Stimulated activated CD4-positive, alpha-beta T cell treated with anti-CD3 and anti-CD28 coated beads, Interleukin-12 subunit alpha, Interleukin-12 subunit beta, amount 100 ng/mL, for 24 hours (primary cell): ENCODE measurements at places on chromosomes 16 and 17.

DNA sequence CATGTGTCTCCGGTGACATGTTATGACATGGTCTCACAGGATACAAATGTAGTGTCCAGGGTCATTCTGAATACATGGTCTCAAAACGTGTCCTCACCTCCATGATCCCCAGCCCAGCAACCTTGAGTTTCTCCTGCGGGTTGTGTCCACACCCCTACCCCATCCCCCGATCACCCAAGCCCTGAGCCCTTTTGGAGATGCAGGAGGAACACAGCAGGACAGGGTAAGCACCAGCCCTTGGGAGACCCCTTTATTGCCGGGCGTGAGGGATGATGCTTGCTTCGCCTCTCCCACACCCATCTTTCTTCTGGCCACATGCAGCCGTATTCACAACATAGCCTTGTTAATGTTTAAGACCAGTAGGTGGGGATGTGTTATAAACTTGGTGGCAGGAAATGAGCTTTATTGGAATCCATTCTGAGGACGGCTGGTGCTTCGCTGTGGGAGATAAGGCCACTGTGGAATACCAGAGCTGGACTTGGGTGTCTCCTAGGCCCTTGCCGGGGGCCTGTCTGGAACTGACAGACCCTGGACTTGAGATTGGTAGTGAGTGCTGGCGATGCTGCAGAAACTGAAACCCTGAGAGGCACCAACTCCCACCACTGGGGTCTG is 5.5 kb downstream of the TMEM132E start:
- no peak for DNase-seq

- no peak for DNase-seq
Observed at GRCh38 chr16:15885560-15886001, 2.8 kb downstream of the CEP20 start.

DNA sequence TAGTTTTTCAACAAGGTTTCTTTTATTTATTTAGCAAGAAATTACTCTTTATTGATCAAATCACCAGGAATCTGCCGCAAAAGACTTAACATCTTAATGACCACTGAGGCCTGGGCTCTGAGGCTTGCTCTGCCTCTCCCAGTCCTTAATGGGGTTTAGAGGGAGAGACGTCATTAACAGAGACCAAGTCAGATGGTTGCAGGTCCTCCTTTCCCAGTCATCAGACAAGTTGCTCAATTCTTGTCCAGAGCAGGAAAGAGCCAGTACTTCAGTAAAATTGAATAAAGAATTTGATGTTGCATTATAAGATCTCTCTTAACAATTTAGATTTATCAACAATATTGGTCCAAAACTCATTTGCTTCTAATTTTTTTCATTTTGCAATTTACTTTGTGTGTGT is 2.0 kb downstream of the SEPHS2 start:
- no peak for DNase-seq

DNA sequence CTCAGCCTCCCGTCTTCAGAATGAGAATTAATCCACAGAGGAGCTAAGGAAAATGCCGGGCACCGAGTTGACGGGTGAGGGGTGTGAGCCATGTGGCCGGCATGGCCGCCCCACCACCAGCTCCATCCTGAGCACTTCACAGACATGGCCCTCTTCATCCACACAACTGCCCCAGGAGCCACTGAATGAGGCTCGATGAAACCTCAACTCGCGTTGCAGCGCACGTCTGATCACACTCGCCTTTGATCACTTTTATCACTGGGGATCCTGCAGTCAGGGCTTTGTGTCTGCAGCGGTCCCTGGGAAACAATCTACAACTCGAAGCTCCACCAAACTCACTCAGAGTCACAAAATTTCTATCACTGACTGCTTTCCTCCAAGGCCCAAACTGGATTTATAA is 46.7 kb upstream of the CDR2 start:
- DNase-seq, result no peak

DNA sequence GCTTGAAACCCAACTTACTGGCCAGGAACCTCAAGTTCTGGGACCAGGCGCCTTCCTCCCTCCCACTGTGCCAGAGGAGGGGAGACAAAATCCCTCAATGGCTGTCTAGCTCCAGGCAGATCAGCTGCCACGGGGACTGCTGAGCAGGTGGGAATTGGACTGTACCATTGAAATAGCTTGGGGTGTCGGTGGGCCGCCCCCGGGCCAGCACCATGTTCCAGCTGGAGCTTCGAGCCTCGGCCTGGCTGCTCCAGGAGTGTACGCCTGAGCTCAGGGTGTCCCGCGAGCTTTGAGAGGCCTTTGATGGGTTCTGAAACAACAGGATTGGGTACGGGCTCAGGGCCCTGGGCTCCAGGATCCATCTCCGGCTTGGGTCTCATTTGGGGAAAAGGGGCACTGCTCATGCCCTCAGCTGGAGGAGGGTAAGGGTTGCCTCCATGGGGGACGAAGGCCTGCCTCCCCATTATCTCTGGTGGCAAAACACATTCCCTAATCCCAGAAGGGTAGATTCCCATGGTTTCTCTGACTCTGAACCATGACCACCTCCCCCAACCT is 4.6 kb upstream of the SPATA32 start:
- DNase-seq, result no peak

DNA sequence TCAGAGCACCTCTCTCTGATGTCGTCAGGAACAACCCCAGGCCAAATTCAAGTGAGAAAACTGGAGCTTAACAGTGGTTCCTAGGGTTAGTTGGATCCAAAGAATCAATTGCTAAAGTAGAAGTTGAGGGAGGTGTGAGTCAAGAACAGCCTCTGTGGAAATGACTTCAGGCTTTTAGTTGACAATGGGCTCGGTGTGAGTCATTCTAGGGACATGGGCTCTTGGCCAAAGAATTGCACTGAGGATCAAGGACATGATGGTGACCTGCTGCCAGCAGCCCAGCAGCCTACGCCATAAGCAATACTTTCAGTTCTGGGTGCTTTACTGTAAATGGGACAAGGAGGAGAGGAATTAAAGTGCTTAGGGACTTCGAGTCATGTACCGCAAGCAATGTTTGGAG is 32.1 kb upstream of the SMURF2 start:
- no peak for DNase-seq

- DNase-seq, result no peak
Observed at GRCh38 chr16:16016388-16016964, 67.1 kb downstream of the ABCC1 start.

DNA sequence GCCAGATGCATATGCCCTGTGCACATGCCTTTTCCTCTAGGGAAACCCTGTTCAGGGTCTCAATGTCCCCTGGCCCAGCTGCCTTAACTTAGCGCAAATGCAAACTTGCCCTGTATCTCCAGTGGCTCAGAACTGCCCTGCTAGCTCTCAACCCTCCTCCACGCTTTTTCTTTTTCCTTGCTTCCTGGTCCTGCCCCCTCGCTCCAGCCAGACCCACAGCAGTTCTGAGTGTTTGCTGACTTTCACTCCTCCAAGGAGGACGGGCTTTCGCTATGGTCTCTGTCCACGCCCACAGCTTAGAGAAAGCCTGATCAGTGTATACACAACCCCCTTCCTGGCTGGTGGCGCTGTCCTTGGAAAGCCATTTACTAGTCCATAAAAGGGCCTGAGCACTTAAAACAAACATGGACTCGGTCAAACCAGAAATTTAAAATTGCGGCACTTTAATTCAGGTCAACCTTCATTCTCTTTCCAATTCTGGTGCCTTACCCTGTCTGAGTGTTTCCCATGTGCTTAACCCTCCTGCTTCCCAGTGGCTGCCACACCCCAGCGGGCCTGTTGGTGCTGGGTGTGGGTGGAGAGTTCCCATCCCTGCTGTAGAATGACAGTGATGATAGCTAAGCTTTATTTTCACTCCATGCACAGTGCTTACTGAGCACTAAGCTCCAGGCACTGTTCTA is 15.6 kb upstream of the TMEM98 start:
- no peak for DNase-seq

- DNase-seq, result no peak
Observed at GRCh38 chr17:48612854-48613691, 2.0 kb downstream of the HOXB8 start.

DNA sequence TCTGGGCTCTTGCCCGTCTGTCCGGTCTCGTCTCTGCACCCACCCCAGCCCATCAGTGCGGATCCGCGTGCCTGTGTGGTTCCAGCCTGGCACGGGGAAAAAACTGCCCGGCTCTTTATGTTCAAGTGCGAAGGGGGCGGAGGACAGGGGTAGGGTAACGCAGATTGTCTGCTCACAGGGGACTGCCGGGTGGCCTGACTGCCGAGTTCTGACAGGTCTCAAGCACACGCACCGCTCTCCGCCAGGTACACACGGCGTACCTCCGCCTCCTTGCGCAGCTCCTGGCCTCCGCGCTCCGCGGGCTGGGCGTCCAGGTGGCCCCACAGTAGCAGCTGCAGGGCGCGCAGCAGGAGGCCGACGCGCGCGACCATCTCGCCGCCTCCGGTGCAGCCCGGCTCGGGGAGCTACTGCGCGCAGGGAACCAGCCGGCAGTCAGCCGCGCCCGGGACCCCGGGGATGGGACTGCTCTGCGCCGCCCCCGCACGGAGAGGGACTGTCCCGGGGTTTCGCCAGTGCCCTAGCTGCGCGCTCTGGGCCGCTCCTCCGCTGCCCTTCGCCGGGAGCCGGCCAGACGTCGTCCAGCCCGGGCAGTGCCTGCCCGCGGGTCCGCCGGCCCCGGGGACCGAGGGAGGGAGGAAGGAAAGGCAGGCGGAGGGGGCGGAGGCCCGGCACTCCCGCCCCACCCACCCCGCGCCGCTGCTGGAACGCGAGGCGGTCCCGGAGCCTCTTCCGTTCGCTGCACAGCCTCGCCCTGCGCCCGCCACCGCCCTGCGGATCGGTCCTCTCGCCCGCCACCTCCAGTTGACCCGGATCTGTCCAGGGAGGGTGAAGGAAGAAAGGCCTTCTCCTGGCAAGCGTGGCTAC is at the start of gene MMP28:
TSS of gene MMP28 (minus strand) at position 635 of the 864 bp plus-strand sequence. CDS start at position 371, 264 bp downstream.
- peak; percentile 36 for DNase-seq

- DNase-seq, result no peak
Observed at GRCh38 chr17:33968350-33969044, 286.6 kb upstream of the CCL2 start.

- DNase-seq, result no peak
Observed at GRCh38 chr16:74892574-74893461, 92.1 kb downstream of the WDR59 start.

- DNase-seq, result no peak
Observed at GRCh38 chr17:68455901-68456338, 1.4 kb downstream of the WIPI1 start.

GRCh38 chr17:82970818-82971590 is 108.4 kb upstream of the METRNL start:
- DNase-seq, result no peak

DNA sequence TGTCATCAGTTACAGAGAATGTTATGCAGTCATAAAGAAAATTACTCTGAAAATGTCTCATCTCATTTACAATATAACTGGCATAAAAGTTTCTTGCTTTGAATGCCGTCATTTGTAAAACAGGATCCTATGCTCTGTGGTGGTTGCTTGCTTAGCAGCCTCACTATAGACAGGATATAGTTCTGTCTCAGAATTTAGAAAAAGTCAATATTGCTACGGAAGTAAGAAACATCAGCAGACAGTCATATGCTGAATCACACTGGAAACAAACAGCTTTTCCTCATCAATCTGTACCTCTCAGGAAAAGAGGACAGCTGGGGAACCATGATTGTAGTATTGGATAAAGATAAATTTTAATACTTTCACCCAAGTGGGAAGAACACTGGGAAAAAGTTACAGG is 105.5 kb downstream of the MYO1D start:
- DNase-seq, result no peak

DNA sequence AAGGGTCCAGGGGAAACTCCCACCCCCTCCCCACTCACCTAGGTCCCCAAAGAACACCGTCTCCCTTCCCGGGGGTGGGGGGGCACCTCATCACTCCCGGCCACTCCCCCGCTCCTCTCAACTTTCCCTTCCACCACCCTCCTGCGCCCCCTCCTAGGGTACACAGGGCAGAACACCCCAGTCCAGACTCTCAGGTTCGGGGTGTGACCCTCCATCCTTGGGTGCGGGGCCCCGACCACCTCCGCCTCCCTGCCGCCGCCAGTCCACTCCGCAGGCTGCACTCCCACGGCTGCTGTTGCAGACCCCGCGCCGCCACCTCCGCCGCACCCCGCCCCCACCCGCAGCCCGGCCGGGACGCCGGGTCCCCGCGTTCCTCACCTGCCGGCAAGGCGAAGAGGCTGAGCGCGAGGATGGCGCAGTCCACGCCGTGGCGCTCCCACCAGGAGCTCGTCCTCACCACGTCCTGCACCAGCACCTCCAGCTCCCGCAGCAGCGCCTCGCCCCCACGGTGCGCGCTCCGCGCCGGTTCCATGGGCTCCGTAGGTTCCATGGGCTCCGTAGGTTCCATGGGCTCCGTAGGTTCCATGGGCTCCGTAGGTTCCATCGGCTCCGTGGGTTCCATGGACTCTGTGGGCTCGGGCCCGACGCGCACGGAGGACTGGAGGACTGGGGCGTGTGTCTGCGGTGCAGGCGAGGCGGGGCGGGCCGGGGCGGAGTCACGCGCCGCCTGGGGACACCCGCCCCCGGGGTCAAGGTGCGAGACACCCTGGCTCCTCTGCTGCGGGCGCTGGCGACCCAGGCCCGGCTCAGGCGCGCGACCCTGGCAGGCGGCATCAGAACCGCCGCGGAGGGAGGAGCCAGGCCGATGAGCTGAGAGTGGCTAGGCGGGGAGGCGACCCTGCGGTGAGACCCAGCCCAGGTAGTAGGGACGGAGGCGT is at the start of gene FADS6:
TSS of gene FADS6 (minus strand) at position 660 of the 938 bp plus-strand sequence. CDS start at position 622, 38 bp downstream.
- no peak for DNase-seq

DNA sequence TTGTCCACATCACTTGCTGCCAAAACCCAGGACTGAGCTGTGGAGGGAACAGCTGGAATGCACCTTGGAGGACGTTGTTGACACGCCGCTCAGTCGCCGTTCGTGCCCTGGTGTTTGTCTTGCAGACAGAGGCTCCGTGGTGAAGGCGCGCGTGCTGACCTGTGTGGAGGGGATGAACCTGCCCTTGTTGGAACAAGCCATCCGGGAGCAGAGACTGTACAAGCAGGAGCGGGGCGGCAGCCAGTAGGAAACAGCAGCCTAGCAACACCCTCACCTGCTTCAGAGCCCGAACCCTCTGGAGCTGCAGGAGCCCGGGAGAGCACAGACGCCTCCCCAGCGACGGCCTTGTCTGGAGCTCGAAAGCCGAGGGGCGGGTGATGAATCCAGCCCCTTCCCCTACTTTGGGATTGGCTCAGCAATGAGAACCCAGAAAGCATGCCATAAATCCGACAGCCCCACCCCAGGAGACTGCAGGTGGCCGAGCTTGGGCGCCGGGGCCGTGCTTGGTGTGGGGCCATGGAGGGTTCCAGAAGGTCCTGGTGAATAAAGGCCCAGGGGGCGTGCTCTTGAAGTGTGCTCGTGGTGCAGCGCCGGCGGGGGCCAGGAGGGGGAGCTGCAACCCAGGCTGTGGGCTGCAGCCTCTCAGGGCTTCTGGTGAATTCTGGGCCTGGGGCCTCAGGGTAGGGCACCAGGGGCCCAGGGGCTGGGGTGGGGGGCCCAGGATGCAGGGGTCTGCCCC is 470 bp upstream of the CDK3 start:
- DNase-seq, result peak; percentile 65

DNA sequence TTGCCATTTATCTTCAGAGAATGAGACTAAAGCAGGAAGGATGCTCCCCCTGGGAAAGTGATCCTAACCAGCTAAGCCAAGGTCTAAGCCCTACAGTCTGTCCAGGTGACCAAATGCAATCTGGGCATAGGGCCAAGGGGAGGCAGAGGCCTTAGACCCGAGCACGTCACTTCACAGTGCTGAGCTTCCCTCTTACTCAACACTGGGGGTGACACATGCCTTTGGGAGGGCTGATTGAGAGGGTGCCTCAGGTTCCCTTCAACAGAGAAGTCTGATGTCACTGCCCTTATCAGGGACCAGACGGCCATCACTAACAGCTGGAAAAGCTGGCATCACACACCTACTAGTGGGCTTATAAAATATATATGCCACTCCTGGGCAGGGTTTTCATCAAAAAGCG is 4.0 kb downstream of the CIAO2B start:
- DNase-seq, result no peak

- no peak for DNase-seq
Observed at GRCh38 chr17:40791787-40792436, 7.8 kb downstream of the KRT28 start.
